ENCODE measurements at places on chromosomes 16 and 17. TPM values are rescaled to one million over a fixed set of nuclear protein-coding genes. Genes with fewer than 3 reads are reported as not detected.
A peak's percentile ranks its signal among the peaks of the same experiment; 100 is the strongest.

The PPM1E gene
- 1.2 TPM for polyA plus RNA-seq

- peak; percentile 56 for DNase-seq
Observed at GRCh38 chr17:82051776-82052637, at the start of the genes GPS1 and RFNG. GPS1 (plus strand) TSS chr17:82051898; CDS start chr17:82051932, 34 bp downstream. RFNG (minus strand) TSS chr17:82051811; CDS start chr17:82051766, 45 bp downstream.

GRCh38 chr17:55769625-55770000 is 18.8 kb downstream of the PCTP start:
- no peak for DNase-seq

DNA sequence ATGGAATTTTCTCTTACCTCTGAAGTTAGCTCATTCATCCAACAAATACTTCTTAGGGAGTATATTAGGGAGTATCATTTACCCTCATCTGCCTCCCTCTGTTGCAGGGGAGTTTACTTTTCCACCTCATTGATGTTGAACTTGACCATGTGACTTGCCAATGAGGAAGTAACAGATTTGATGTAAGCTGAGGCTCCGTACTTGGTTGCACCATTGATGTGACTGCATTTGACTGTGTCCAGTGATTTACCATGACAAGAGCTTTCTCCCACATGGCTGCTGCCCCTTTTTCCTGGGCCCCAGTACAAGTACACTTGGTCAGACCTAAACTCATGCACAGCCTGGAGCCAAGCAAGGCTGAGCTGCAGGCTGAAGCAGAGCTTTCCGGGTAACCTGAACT is 81.6 kb upstream of the HS3ST2 start:
- DNase-seq: no peak

- no peak for DNase-seq
Observed at GRCh38 chr17:39709319-39709997, 9.6 kb downstream of the ERBB2 start.

The MRPS34 gene
- polyA plus RNA-seq: 82.8 TPM

GRCh38 chr16:3094289-3095027 is 4.6 kb downstream of the ZSCAN10 start:
- DNase-seq: no peak

GRCh38 chr17:14552306-14552705 is 251.4 kb downstream of the HS3ST3B1 start:
- DNase-seq: no peak

DNA sequence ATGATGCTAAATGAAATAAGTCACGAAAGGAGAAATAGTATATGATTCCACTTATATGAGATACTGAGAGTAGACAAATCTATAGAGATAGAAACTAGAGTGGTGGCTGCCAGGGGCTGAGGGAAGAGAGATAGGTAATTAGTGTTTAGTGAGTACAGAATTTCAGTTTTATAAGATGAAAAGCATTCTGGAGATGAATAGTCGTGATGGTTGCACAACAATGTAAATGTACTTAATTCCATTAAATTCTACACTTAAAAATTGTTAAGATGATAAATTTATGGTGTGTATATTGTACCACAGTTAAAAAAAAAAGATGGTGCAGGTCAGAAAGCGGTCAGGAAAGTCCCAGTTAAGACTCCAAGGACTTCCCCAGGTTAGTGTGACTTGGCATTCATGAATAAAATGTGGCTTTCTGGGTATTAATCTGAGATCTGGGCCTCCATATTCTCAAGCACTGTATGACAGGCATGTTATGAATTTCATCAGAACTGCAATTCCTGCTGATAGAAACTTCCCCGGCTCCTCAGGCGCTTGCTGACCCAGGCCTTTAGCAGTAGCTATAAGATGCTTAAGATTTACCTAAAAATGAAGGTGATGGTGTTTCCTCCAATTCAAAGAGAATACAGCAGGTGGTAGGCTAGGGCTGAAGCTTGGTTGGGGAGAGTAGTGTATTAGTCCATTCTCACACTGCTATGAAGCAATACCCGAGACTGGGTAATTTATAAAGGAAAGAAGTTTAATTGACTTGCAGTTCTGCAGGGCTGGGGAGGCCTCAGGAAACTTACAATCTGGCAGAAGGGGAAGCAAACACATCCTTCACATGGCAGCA is 115.3 kb upstream of the SOX9 start:
- DNase-seq: no peak

DNA sequence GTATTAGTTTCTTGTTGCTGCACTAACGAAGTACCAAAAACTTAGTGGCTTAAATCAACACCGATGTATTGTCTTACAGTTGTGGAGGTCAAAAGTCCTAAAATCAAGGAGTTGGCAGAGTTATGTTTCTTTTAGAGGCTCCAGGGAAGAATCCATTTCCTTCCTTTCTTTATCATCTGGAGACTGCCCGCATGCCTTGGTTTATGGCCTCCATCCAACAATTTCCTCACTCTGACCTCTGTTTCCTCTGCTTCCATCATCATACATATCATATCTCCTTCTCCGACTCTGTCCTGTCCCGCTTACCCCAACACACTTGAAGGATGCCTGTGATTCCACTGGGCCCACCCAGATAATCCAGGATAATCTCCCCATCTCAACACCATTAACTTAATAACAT is 627.8 kb downstream of the KCNJ2 start:
- DNase-seq: no peak

- DNase-seq: no peak
Observed at GRCh38 chr16:24801761-24802302, 43.9 kb upstream of the SLC5A11 start.

DNA sequence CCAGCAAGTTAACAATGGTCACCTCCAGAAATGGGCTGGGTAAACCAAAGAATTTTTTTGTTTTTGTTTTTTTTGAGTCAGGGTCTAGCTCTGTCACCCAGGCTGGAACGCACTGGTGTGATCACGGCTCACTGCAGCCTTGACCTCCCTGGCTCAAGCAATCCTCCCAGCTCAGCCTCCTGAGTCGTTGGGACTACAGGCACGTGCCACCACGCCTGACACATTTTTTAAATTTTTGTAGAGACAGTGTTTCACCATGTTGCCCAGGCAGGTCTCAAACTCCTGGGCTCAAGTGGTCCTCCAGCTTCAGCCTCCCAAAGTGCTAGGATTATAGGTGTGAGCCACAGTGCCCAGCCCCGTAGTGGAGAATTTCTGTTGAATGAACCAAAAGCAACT is 1.7 kb downstream of the SPSB3 start:
- DNase-seq: no peak

- DNase-seq: no peak
Observed at GRCh38 chr16:19599968-19600716, 44.6 kb downstream of the VPS35L start.

The PLSCR3 gene
- polyA plus RNA-seq: 16.9 TPM

The AOC3 gene
- polyA plus RNA-seq: 14.8 TPM

DNA sequence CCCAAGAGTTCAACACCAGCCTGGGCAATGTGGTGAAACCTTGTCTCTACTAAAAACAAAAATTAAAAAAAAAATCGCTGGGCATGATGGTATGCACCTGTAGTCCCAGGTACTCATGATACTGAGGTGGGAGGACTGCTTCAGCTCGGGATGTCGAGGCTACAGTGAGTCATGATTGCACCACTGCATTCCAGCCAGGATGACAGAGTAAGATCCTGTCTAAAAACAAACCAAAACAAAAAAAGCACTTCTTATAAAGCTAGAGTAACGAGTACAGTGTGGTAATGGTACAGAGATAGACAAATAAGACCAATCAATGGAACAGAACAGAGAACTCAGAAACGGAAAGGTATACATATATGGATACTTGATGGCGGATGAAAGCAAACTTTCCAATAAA is 4.4 kb downstream of the NSMCE1 start:
- DNase-seq: no peak

- no peak for DNase-seq
Observed at GRCh38 chr16:3304370-3304769, 860 bp downstream of the TIGD7 start.

- peak; percentile 48 for DNase-seq
Observed at GRCh38 chr16:11396241-11397048, 51.2 kb downstream of the RMI2 start.

- DNase-seq: no peak
Observed at GRCh38 chr17:45813048-45813725, 29.1 kb downstream of the CRHR1 start.

GRCh38 chr17:76541739-76542454 is 2.1 kb downstream of the PRCD start:
- no peak for DNase-seq

GRCh38 chr16:85594273-85594977 is 18.7 kb upstream of the GSE1 start:
- DNase-seq: no peak

GRCh38 chr17:3925684-3926485 is 9.6 kb upstream of the P2RX1 start:
- no peak for DNase-seq

DNA sequence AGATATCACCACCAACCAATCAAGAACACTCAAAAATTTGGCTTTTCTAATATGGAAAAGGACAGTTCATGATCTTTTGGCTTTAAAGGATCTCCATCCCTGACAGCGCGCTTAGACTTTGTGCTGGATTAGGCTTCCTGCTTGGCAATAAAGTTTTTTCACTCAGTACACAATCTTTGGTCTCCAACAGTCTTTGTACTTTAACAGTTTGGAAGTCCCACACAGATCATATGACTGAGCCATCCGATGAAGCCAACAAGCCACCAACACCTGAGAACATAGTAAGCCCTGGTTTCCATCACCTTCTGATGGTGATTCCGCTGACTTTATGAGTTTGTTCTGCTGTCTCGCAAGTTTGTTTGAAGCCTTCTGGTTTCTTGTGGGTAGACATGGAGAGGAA is 34.3 kb downstream of the SMURF2 start:
- DNase-seq: peak; percentile 16

DNA sequence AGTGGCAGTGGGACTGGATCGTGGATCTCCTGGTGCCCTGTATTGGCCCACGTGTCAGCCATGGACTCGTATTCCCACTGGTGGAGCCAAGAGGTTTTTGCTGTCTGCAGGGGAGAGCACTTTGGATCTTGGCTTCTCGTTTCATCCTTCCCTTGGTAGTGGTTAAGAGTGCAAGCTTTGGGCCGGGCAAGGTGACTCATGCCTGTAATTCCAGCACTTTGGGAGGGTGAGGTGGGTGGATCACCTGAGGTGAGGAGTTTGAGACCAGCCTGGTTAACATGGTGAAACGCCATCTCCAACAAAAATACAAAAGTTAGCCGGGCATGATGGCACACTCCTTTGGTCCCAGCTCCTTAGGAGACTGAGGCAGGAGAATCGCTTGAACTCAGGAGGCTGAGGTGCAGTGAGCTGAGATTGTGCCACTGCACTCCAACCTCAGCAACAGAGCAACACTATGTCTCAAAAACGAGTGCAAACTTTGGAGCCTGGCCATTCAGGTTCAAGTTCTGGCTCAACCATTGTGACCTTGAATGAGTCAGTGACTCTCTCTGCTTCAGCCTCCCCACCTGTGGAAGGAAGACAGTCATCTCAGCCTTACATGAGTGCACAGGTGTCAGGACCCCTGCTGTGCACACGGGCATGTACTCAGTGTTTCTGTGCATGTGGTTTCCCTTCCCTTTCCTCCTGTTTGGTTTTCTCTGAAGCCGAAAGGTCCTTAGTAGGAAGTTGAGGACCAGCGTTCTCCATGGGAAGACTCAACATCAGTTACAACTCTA is 57.4 kb downstream of the PLCG2 start:
- no peak for DNase-seq

The CNGB1 gene
- 7.5 TPM for polyA plus RNA-seq

DNA sequence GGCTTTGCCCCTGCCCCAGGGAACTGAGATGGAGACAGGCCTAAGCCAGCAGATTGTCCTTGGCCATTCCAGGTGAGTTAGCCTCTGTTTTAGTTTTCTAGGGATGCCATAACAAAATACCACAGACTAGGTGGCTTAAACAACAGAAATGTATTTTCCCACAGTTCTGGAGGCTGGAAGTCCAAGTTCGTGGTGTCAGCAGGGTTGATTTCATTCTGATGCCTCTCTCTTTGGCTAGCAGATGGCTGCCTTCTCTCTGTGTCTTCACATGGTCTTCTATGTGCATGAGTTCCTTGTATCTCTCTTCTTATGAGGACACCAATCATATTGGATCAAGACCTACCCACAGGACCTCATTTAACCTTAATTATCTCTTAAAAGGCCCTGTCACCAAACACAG is 12.8 kb downstream of the FAM20A start:
- no peak for DNase-seq

- DNase-seq: no peak
Observed at GRCh38 chr17:34728771-34729310, 149.5 kb downstream of the TMEM132E start.

- no peak for DNase-seq
Observed at GRCh38 chr16:56311208-56312027, 113.9 kb downstream of the AMFR start.

DNA sequence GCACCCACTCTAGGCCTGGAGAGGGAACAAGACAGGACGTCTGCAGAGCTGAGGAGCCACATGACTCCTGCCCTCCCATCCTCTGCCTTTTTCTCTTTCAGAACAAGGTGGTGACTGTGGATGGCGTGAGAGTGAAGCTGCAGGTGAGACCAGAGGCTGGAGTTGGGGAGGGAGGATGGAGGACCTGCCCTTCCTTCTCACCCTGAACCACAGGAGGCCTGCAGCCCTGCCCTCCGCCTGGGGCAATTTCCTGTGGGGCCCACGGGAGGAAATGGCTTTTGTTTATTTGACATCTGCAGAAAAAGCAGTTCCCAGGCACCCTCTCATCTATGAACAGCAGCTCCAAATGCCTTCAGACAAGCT is 5.1 kb downstream of the RAB37 start:
- peak; percentile 65 for DNase-seq

- DNase-seq: no peak
Observed at GRCh38 chr17:61878984-61879612, 15.8 kb upstream of the BRIP1 start.

The DCXR gene
- 44.1 TPM for polyA plus RNA-seq

DNA sequence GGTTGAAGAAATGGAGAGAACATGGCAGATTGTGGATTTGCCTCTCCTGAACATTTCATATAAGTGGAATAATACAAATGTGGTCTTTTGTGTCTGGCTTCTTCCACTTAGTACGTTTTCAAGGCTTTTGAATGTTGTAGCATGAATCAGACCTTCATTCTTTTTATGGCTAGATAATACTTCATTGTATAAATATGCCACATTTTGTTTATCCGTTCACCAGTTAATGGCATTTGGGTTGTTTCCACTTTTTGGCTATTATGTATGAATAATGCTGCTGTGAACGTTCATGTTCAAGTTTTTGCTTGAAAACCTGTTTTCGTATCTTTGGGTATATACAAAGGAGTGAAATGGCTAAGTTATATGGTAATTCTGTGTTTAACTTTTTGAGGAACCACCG is 130.4 kb downstream of the TANC2 start:
- DNase-seq: no peak

The MYL4 gene
- polyA plus RNA-seq: 5.0 TPM

- DNase-seq: no peak
Observed at GRCh38 chr16:13519871-13520270, 400.1 kb upstream of the ERCC4 start.

DNA sequence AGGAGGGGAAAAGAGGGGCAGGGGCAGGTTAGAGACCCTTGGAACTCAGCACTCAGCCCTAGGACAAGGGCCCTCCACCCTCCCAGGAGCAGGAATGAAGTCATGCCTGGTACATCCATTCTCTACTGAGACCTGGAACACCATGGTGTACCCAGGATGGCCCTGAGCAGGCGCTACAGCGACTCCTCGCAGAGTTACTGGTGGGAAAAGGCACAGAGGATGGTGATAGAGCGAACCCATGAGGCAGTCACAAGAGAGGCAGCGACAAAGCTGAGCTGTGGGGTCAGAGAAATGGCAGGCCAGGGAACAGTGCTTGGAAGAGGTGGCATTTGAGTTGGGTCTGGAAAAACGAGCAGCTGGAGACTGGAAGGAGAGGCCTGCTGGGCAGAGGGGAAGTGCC is 37.5 kb downstream of the SRCIN1 start:
- DNase-seq: no peak

The NDE1 gene
- 25.9 TPM for polyA plus RNA-seq

The DUS2 gene
- 12.2 TPM for polyA plus RNA-seq

The FOXN1 gene
- 0.04 TPM for polyA plus RNA-seq

- DNase-seq: no peak
Observed at GRCh38 chr17:66493283-66494019, 191.0 kb downstream of the PRKCA start.
